Left kidney (tissue), 8 donors: ENCODE measurements at places on chromosomes 6 and 20. TPM values are rescaled to one million over a fixed set of nuclear protein-coding genes. Genes with fewer than 3 reads are reported as not detected.

DNA sequence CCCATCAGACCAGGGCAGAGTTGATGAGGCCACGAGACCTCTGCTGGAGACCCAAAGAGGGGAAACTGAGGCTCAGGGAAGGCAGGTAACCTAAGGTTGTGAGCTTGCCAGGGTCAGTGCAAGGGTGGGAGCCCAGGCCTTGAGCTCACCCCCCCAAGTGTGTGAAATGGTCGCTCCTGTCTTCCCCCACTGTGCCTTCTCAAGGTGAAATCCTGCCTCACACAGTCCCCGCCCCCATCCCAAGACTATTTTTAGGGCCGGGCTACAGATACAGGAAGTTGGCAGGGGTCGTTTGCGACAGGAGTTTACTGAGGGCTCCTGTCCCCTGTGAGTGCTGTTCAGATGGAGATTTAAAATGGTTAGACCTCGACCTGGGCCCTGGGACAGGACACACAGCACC is 18.7 kb upstream of the GATA5 start:
- DNase-seq = no peak

EPPIN gene
- 0.55 TPM for polyA plus RNA-seq

- DNase-seq = no peak
Observed at GRCh38 chr6:42689371-42689770, 33.0 kb downstream of the PRPH2 start.

- DNase-seq = no peak
Observed at GRCh38 chr6:84512391-84512790, 252.0 kb downstream of the TBX18 start.

DNA sequence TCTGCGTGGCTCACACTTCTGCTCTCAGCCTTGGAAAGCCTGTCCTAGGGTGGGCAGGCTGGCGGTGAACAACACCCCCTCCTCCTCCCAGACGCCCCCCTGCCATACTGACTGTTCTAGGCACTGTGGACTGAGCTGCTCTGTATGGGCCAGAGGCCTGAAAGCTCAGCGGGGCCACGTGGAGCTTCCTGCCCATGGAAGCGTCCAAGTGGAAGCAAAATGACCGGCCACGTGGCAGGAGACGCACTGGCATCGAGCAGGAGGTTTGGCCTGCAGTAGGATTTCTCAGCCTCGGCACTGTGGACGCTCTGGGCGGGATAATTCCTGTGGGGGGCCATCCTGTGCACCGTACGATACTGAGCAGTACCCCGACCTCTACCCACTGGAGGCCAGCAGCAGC is 88.7 kb downstream of the GRM4 start:
- DNase-seq = no peak

DNA sequence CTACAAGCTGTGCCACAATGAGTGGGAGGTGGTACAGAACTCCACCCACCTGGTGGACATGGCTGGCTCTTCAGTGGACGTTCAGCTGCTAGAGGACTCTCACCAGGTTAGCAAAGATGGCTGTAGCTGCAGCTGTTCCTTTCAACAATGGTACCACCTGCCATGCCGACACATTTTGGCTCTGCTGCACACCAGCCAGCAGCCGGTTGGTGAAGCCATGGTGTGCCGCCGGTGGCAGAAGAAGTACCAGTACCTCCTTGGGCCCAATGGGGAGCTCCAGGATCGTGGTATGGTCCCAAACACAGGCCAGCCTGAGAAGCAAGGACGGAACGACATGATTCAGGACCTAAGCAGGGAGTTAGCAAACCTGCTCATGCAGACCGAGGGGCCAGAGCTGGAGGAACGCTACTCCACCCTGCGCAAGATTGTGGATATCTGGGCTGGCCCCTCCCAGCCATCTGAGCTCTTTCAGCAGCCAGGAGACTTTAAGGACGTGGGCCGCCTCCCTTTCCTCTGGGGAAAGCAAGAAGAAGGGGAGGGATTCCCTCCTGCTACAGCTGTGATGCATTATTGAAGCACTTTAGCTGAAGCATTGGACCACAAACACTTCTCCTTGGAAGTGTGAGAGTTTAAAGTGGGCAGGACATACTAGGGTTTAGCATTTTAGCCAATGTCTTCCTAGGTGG is 2.8 kb upstream of the ZSWIM1 start:
- no peak for DNase-seq

GABRR1 gene
- polyA plus RNA-seq = 1.2 TPM

DNA sequence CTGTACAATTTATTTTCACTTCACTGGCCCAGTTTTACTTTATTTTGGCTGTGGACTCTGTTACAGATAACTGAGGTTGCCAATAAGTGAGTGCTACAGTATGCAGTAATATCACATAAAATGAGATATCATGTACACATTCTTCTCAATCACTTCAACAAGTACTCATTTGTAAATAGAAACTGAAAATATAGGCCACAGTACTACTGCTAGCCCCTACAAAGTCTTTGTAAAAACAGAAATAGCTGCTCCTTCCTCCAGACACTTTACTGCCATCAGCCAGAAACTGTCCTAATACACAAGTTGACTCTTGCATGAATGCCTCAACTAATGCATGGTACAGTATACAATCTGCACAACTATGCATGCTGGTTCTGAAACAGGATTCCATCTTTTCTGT is 9.2 kb downstream of the DTNBP1 start:
- DNase-seq = no peak

DNA sequence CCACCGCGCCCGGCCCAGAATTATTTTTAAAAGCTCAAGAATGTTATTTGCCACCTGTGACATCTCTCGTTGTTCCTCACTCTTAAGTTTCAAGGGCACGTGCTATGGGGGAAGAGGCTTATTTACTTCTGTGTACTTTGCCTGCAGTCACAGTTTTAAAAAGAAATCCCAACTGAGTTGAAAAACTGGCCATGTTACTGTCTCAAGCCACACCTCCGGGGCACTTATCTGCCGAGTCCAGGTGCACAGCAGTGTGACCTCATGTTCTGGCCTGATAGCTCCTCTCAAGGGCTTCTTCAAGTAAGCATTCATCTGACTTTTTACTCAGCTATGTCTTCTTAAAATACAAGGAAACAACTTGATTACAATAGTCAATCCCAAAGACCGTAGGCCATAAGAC is 34.5 kb downstream of the SHLD1 start:
- DNase-seq = no peak

- DNase-seq = no peak
Observed at GRCh38 chr6:2748183-2748582, 2.5 kb downstream of the MYLK4 start.

DNA sequence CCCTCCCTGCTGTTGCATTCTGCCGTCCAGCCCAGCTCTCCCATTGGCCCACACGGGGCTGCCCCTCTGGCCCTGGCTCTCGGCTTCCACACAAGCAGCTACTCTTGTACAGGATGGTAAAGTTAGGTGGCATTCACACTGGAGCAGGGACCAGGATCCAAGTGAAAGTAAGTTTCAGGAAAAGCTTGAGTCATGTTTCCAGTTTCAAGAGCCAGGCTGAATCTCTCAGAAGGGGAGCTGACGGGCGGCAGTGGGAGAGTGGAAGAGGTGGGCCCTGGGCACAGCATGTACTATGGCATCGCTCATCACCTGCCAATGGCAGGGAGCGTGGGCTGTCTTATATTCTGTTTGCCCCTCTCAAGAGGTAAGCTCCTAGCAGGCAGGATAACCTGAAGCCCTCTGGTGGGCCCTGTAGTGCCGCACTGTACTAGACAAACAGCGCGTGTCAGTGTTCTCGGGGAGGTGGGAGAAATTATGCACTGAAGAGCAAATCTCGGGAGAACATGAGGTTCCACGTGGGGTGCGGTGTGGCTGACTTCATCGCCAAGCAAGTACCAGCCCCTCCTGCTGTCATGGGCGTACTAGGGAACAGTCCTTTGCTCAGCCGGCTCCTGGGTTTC is 241.5 kb downstream of the NRN1 start:
- no peak for DNase-seq

LGSN gene
- polyA plus RNA-seq = 1.4 TPM

LIN28B gene
- 0.40 TPM for polyA plus RNA-seq

DNA sequence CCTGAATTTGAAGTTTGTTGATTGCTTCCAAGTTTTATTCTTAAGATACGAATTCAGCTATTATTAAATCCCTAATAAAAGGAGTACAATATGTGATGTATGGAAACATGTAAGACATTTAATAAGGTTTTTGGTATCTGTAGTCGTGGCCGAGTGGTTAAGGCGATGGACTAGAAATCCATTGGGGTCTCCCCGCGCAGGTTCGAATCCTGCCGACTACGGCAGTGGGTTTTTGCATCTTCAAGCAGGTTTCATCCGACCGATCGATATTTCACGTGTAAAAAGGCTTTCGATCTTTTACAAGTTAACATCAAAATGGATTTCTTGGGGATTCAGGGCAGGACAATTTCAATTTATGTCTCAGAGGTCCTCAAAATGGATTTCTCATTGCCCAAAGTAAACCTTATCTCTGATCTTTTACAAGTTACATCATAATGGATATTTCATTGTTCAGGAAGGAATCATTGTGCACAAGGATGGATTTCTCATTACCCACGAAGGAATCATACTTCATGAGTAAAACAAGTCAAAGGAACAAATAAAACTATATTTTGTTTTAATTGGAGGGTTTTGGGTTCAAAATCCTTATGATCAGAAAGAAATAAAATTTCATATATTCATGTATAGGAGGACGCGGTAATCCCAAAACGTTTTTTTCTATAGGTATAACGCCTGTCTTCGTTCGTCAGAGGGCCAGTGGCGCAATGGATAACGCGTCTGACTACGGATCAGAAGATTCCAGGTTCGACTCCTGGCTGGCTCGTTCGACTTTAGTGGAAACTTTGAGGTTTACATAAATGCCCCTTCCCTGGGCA is 37.3 kb upstream of the BTN3A2 start:
- DNase-seq = no peak

DNA sequence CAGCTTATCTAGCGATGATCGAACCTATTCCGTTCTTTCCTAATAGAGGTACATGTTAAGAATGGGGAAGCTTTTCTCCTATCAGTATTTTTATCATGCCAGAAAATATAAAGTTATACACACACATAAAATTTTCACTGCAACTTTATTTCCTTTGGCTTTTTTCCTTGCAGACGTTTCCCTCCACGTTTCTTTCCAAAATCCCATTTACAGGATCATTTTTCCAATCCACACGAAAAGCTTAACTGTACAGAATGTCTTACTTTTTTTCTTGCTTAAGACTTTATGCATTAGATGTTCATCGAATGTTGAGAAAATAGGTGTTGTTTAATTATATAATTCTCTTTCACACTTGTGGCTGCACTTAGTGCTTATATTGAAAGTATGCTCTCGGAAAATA is 62.9 kb upstream of the HDGFL1 start:
- no peak for DNase-seq

GRM4 gene
- 0.53 TPM for polyA plus RNA-seq

HCRTR2 gene
- 0.35 TPM for polyA plus RNA-seq

DNA sequence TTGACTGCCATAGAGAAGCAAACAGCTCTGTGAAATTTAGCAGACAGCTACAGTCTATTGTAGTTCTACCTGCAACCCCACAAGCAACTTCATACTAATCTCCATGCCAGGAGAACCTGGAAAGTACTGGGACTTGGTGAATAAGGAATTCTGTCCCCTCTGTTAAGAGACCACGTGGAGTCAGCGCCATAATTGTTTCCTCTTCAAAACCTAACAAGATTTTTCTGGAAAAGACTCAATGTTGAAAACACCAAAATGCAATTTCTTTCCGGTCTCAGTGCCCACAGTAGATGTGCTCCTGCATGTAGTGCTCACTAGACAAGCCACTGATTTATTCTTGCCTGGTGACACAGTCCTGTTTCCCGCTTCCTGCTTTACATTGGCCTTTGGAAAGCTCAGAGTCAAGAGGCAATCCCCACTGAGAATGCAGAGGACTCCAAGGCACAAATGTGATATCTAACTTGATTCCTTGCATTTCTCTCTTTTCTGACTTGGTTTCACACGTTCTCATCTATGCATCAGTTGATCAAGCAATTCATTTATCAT is 268.3 kb downstream of the HIVEP2 start:
- no peak for DNase-seq

- no peak for DNase-seq
Observed at GRCh38 chr20:48550814-48551213, 277.0 kb downstream of the PREX1 start.

DNA sequence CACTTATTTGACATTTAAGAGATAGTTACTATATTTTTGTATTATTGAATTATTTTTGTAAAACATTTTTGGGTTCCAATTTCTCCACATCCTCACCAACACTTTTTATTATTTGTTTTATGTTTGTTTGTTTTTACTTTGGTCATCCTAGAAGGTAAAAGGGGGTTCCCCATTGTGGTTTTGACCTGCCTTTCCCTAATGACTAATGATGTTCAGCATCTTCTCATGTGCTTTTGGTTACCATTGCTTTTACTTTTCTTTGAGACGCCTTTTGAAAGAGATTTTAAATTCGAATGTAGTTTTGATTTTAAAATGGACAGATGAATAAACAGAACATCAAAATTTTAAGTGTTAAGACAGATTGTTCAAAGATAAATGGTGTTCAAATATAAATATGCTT is 46.9 kb downstream of the AK9 start:
- no peak for DNase-seq

- DNase-seq = no peak
Observed at GRCh38 chr20:5871459-5872410, 78.6 kb downstream of the TRMT6 start.

- no peak for DNase-seq
Observed at GRCh38 chr6:31700740-31701401, 2.3 kb downstream of the ABHD16A start.

DNA sequence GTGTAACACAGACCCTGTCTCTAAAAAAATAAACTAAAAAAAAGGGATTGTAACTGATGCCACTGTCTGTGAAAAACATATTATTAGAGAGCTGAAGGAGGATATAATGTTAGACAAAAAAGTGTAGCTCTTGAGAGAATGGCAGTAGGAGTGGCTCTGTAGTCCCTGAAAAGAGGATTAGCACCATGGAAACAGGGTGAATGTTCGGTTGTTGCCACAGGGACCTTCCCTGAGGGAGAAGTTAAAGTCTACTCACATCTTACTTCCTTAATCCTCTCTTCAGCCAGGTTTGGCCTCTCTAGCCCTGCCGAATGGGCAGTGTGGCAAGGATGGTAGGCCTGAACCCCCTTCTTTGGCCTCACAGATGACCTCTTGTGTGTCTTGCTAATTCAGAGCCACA is 12.1 kb downstream of the SCAND1 start:
- DNase-seq = no peak

GRCh38 chr6:21437581-21437980 is 156.0 kb upstream of the SOX4 start:
- no peak for DNase-seq

C20orf204 gene
- 0.95 TPM for polyA plus RNA-seq

DNA sequence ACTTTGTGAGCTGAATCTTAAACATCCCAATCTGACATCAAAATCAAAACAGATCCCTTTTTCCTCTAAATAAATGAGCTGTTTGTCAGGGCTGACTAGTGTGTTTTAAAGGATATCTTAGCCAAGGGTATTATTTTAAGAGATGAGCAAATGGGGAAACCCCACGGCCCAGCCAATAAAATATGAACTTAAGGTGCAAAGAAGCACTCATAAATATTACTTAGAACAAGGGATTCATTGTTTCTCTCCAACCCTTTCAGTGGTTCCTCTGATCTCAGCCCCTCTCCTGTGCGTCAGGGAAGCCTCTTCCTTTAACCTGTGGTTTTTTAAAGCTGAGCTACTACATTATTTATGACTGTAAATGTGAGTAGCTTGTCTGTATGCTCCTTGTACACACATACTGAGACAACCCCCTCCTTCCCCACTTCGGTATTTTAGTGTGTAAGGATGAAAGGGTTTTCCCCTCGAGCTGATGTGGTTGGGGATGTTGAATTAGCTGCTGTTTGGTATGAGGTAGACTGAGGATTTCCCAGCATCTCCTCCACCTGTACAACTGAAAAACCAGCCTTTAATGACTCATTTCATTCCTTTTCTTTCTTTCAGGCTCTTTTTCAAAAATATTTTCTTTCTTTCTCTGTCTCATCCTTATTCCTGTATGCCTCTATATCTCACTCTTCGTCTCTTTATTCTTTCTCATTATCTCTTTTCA is 6.5 kb downstream of the BMP5 start:
- no peak for DNase-seq

TMEM63B gene
- 34.8 TPM for polyA plus RNA-seq
